ENCODE measurements at places on chromosomes 6 and 20. TPM values are rescaled to one million over a fixed set of nuclear protein-coding genes. Genes with fewer than 3 reads are reported as not detected.

DNA sequence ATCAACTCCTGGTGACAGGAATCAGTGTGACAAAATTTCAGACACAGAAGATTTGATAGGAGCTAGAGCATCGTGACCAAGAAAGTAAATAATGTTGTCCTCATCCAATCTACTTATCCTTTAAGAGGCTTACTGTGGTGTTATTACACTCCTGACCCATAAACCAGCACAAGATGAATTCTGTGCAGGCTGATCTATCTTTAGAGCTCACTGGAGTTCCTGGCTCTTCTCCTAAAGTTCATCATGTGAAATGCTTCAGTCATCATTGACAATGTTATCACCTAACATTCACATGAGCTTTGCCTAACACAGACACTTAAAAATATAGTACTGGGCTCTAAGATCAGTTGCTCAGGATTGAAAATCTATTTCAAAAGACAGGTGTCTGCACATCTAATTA, 271.0 kb upstream of the HSF2 start:
- no peak for DNase-seq

The EMILIN3 gene
- 4.1 TPM for total RNA-seq

The MYBL2 gene
- 2.3 TPM for total RNA-seq

The EPPIN gene
- not detected for total RNA-seq

DNA sequence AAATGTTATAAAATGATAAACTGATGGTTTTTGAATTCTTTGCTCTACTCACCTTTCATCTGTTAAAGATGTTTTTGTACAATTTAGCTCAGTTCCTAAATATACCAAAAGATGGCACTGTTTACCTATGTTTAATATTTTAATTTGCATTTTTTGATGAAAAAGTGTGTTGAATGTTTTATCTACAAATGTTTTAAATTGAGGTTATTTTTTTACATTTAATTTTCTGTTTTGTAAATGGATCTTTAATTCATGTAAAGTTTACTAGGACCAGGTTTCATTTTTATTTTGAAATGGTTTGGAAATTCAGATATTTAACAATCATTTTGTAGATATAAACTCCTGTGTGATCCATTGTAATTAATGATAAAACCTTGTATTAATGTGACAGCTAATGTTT, 30.0 kb downstream of the CDKAL1 start:
- no peak for DNase-seq

The CLDN20 gene
- total RNA-seq = not detected

DNA sequence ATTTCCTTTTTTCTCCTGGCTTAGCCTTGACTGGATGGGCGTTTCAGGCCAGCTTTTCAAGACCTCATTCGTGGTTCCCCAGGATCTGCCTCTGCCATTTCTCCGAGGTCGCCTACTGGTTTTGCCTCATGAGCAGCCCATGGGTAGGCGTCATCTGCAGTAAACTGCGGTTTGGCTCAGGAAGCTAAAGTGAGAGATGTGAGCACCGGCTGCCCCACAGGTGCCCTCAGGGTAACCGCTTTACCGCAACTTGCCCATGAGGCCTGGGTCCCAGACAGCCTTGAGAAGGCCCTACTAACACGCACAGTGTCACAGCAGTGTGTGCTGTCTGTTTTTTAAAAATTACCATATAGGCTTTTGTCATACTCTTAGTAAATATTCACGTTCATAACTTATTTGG, 53.4 kb upstream of the TBXT start:
- no peak for DNase-seq

DNA sequence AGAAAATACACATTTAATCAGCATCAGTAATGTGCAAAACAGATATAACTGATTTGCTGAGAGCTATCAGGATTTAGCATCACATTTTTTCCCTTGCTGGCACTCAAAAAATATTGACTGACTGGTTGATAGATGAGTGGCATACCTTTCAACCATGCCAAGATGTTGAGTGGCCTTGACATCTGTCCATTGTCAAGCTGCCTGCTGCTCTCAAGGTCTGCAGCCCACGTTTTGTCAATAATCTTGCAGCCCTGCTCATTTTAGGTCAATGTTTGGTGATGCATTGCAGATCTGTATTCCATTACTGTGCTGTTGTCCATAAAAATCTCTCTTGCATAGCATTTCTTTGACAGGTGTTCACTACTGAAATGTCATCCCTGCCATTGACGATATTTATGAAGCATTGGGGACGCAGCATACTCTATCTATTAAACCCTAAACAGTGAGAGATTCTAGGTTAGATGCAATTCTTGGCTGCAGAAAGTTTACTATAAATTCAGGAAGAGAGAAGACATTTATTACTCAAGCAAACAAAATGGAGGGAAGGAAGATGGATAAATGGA, 111.6 kb downstream of the BFSP1 start:
- DNase-seq = no peak

GRCh38 chr20:58987790-58988564, 6.9 kb downstream of the NELFCD start:
- DNase-seq = no peak

- DNase-seq = no peak
Measured at GRCh38 chr6:42335896-42336295, 115.8 kb downstream of the TRERF1 start.

The NINL gene
- total RNA-seq = 11.3 TPM

DNA sequence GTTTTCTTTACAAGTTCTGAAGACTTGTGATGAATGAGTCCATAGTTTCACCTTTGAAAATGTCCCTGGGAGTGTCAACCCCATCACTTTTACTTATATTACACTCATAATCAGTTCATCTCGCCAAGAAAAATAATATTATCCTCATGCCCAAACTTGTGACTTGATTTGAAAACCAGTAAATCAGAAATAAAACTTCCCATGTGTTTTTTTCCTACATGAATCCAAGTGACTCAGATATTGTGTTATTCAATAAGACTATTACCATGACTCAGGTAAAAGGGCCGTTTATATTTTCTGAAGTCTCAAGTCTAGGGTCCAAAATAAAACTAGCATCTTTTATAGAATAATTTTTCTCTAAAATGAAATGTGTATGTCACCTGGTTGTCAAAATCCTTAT, 15.8 kb upstream of the CYP24A1 start:
- DNase-seq = no peak

DNA sequence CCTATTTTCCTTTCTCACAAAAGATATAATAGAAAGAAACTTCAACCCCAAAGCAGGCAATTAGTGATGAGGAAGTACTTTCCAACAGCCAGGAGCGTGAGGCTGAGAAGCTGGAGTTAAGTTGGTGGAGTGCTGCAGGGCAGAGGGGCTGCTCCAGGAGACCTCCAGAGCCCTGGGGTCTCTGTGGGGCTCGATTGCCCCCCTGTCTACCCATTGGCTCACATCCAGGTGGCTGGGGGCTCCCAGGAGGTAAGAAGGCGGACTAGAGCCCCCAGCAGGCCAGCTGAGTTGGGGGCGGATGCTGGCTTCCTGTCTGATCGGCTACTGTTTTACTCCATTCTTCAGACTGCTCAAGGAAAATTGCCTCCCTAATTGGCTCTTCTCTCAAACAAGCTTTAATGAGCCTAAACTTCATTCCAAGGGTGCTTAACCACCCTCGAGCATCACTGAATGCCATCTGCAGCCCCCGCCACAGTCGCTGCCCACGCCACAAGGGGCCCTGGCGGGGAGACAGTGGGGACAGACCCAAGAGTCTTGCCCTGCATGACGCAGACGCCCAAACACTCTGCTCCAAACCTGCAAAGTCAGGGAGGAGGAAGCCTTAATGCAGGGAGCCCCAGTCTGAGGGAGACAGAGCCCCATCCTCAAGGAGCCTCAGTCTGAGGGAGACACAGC, 78.6 kb downstream of the MDGA1 start:
- no peak for DNase-seq

The SLC35D3 gene
- 0.16 TPM for total RNA-seq

The TMEM14A gene
- total RNA-seq = 34.2 TPM

DNA sequence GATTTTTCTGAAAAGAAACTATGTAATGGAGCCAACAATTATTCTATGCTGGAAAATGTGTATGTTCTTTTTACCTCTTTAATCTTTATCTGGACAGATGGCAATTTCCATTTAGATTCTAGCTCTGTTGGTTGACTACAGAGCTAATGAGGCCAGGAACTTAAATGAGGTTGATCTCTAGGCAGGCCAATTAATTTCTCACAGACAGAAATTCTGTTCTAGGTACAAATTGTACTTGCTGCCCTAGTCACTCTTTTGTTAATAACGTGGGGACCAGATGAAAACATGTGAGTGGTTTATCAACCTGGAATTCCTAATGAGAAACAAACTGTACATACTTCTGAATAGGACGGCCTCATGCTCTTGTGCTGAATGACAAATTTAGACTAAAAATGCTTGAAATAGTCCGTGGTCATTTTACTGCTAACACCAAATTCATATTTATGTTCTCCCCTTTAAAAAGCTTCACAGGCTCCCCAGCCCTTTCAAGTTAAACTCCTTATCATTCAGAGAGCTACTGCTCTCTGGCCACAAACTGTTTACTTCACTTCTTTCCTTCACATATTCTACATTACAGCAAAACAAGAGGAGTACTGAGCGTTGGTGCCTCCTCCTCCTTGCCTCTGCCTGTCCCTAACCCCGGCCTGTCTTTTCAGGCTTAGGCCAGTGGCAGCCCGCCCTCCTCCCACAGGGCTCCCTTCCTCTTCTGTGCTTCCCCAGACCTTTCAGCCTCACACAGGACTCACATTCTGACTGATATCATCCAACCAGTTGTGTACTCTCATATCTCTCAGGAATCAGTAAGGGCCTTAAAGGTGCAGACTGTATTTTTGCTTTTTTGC, 41.4 kb downstream of the DTNBP1 start:
- DNase-seq = no peak

GRCh38 chr20:54212226-54212625, 4.3 kb downstream of the PFDN4 start:
- DNase-seq = no peak

The UTRN gene
- 256 TPM for total RNA-seq

- DNase-seq = peak; percentile 33
Measured at GRCh38 chr6:24581084-24581669, 64.8 kb downstream of the KIAA0319 start.

DNA sequence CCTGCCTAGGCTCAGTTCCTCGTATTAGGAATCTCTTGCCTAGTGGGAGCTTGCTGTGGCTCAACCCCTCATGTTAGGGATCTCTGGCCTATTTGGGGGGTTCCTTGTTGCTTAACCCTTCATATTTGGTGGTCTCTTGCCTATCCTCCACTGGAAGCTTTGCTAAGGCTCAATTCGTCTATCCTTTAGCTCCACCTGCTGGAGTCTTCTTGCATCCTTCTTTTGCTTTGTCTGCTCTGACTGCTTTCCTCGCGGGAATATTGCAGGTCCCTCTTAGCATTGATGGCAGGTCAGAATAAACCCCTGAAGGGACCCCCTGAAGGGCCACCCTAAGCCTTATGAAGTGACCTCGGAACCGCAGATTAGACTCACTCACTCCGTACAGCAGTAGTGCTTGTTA, 203.0 kb upstream of the TBX18 start:
- no peak for DNase-seq

DNA sequence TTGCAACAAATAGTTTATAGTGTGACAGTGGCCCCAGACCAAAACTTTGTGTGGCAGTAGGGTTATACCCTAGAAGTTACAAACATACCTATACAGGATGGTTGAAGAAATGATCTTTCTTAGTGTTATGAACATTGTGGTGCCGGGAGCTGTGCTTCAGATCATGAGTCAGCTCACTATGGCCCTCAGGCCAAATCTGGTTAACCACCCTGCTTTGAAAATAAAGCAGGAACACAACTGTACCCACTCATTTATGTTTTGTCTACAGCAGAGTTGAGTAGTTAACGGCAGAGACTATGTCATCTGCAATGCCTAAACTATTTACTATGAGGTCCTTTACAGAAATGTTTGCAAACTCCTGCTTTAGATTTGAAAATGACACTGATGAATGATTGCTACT, 24.3 kb downstream of the AKAP7 start:
- no peak for DNase-seq

DNA sequence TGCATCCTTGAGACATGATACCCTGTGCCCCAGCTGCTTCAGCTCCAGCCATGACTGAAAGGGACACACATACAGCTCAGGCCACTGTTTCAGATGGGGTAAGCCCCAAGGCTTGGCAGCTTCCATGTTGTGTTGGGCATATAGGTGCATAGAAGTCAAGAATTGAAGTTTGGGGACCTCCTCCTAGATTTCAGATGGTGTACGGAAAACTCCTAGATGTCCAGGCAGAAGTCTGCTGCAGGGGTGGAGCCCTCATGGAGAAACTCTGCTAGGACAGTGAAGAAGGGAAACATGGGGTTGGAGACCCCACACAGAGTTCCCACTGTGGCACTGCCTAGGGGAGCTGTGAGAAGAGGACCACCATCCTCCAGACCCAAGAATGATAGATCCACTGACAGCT, 1379.0 kb upstream of the MAP3K7 start:
- no peak for DNase-seq

GRCh38 chr20:32125506-32125905, 16.0 kb downstream of the TM9SF4 start:
- no peak for DNase-seq

The APOBEC2 gene
- total RNA-seq = 11.4 TPM

The C20orf202 gene
- total RNA-seq = 0.21 TPM

The NKX2-4 gene
- total RNA-seq = not detected

DNA sequence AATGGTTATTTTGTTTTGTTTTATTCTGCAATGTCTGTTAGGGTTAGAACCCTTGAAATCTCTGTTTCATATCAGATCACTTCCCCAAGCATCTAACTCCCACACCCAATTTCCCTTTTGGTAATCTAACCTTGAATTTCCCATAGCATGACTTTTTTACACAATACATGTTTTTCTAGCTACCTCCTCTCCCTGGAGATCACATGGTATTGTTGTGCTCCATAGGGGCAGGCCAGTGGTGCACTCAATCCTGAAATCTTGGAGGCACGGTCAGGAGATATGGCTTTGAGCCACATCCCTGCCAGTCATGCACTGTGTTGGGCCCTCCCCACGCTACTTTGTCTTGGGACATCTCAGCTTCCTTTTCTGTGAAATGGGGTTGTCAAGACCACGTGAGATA, 36.7 kb upstream of the NNAT start:
- DNase-seq = no peak

GRCh38 chr6:33147807-33148666, 44.2 kb downstream of the COL11A2 start:
- DNase-seq = peak; percentile 41

DNA sequence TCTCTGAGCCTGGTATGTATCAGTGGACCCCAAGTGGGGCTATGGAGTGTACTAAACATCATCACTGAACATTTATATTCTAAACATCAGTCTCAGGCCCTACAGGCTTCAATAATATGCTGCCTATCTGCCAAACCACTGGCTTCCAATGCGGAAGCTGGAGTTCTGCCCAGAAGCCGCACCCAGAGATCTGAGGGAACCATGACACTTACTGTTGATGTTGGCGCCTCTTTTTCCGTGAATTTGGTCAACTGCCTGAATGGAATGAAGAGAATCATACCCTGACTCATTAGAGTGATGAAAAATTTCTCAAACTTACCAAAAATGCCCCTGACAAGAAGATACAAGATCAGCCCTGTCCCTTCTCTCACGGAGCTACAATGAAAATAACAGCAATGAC, 66.2 kb downstream of the SLC22A23 start:
- DNase-seq = no peak

- DNase-seq = peak; percentile 29
Measured at GRCh38 chr20:49484180-49485140, 2.0 kb upstream of the KCNB1 start.

- no peak for DNase-seq
Measured at GRCh38 chr6:38413102-38413800, 226.5 kb downstream of the BTBD9 start.
